ENCODE measurements at places on chromosomes 7 and 10.
A peak's percentile ranks its signal among the peaks of the same experiment; 100 is the strongest.

- peak; percentile 73 for DNase-seq
These were observed 92.6 kb downstream of the RGS10 start for GRCh38 chr10:119449760-119450461.

DNA sequence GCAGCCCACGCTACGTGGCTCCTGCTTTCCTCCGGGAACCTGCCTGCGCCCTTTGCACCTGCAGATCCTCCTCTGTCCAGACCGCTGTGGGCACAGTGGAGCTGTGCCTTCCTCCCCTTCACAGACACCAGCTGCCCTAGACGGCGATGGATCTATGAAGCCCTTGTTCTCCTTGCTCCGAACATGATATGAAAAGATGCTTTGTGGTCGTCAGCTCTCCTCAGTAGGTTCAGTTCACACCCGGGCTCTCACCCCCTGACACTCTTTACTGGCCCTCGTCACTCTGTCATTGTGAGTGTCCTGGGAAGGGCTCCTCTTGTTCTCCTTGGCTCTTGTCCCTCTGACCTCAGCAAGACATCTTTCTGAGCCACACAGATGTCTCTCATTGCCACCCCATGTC lies 4.2 kb downstream of the ZNF488 start:
- no peak for DNase-seq

- no peak for DNase-seq
These were observed 46.2 kb downstream of the BMPR1A start for GRCh38 chr10:86802473-86803108.

DNA sequence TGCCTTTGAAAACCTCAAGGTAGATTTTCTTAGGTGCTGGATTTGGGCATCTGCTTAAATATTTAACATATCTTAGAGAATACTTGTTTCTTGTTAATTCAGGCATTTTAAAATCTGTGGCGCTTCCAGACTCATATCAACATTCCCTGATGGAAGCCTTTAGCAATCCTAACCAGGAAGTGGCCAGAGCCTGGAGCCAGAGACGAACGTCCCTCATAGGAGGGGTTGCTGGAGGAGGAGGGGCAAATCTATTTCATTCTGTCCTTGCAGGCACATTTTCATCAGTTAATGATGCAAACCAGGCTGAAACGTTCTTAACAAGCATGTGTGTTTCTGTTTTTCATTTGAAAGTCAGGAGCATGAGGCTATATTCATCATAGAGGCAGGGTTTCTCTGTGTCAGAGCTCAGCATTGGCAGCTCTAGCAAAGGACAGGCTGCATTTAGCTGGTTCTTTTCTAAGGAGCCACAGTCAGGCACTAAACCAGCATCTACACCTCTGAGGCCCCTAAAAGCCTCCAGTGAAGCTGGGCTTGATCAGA lies 17.8 kb upstream of the IFIT2 start:
- DNase-seq, result peak; percentile 78

GRCh38 chr10:81872206-81872862 lies 2.7 kb upstream of the NRG3 start:
- DNase-seq, result no peak

- DNase-seq, result no peak
These were observed 68.2 kb upstream of the DDC start for GRCh38 chr7:50633414-50633710.

- no peak for DNase-seq
These were observed 61.7 kb upstream of the ITGA8 start for GRCh38 chr10:15781381-15781960.

DNA sequence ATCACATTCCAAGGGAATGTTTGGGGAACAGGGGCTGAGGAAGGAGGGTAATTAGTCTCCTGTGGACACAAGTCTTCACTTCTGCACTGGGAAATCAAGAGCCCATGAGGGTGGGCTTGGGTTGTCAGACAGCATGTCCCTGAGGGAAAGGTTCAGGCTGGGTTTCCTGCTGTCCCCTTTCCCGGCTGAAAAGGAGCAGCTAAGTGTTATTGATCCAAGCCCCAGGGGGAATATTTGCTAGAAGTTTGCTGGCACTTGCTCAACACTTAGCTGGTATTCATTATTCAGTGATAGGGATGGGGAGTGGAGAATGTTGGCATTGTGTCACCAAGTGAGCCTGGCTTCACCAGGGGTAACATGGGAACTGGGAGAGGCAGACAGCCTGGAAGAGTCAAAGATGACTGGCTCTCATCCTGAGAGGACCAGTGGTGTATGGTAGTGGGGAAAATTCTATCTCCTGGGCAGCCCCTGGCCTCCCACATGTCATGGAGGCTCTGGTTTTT lies 344.4 kb upstream of the PODXL start:
- DNase-seq, result no peak

- no peak for DNase-seq
These were observed 160.5 kb downstream of the AOAH start for GRCh38 chr7:36563706-36564327.

DNA sequence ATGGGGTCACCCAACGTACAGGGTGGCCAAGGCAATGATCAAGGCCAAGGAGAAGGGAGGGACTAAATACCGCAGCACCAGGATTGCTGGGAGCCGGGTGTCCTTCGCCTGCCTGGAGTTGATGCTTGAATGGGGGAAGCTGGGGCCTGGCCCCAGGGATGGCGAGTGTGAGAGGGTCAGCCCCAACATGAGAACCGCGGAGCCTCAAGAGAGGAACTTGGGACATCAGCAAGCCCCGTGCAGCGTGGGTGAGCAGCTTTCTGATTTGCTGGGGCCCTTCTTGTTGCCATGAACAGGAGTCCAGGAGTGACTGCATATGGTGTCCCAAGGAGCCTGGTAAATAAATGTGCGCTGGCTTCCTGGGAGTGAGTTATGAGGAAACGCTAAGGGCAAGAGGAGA lies 72.8 kb upstream of the PITRM1 start:
- no peak for DNase-seq

- DNase-seq, result no peak
These were observed 362.0 kb downstream of the ETV1 start for GRCh38 chr7:13627455-13627854.

- DNase-seq, result peak; percentile 91
These were observed 7.3 kb downstream of the NCOA4 start for GRCh38 chr10:46022978-46023702.

GRCh38 chr7:87341441-87341840 lies 4.0 kb upstream of the CROT start:
- DNase-seq, result no peak

GRCh38 chr10:12332572-12333379 lies 16.6 kb upstream of the CAMK1D start:
- DNase-seq, result no peak

DNA sequence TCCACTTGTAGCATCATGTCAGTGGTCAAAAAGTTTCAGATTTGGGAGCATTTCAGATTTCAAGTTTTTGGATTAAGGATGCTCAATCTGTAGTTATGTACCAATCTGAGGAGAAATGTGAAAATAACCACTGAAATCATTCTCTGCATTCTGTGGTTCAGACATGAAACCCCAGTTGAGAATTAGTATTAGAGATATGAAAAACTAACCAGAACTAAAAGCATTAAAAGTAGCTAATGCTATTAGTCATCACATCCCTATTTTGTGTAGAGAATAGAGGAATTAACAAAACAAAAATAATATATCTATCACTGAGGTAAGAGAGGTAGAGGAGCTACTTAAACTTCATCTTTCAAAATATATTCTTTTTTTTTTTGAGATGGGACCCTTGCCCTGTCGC lies 28.0 kb downstream of the MICU1 start:
- DNase-seq, result peak; percentile 29

All from astrocyte of the spinal cord (primary cell).